ENCODE measurements at places on chromosomes 11 and 22.

DNA sequence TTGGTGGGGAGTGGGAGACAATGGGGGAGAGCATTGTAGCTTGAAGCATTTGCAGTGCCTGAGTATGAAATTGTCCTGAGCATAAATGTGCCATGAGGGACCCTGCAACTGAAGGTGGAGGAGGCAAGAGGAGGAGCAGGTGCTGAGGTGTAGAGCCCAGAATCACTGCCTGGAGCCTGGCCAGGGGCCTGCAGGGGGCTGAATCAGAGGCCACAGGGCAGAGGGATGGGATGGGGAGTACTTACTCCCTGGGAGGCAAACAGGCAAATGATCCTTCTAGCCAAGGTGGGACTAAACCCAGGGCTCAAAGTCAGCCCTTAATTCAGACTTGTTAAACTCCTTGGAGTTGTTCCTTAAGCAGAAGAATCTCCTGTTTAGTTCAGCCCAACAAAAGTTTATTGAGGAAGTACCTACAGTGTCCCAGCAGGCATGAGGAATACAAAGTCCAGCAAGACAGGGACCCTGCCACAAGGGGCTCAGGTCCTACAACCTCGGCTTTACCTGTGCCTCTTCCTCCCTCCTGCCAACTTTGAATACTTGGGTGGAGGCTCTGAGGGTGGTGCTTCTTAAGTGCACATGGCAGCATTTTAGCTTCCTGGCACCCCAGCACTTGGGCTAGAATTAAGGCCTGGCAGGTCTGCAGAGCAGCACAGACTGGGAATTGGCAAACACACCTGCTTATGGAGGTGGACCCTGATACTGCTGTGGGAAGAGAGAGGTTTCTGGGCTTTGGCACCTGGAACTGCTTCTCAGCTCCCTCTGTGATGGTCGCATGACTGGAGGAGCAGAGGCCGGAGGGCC is 20.0 kb downstream of the MICAL2 start:
- DNase-seq, result no peak

- DNase-seq, result no peak
These were observed 23.1 kb downstream of the MRGPRG start for GRCh38 chr11:3195251-3196160.

GRCh38 chr11:108757630-108758029 is 92.8 kb downstream of the DDX10 start:
- no peak for DNase-seq

DNA sequence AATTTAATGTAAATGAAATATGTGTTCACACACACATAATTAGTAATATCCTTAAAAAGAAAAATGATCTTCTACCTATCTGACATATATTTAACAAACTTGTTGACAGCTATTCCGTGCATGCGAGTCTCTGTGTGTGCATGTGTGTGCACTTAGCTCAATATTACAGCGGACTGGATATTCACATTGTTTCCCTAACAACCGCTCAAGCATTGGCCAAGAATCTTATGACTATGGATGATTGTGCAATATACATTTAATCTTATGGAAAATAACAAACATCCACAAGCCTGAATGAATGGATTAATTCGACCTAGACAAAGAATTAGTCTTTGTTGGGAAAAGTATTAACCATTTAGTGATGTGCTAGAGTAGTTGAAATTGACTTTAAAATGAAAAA is 1078.6 kb downstream of the LRRC4C start:
- peak; percentile 13 for DNase-seq

DNA sequence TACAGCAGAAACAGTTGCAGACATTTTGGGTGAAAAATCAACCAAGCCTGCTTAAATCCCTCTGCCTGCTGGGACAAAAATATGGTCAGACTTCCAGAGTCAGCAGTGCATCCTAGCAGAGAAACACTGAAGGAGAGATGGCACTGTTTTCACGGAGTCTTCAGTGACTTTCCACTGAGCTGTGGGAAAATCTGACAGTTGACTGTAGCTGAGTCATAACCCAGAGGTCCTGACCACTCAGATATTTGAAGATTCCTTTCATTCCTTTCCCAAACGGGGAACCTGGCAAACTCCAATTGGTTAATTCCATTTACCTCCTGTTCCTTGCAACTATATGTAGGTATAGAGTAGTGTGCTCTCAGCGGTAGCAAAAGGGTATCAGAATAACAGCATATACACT is 20.9 kb upstream of the UPB1 start:
- peak; percentile 91 for DNase-seq

GRCh38 chr11:126945319-126945718 is 55.3 kb downstream of the KIRREL3 start:
- no peak for DNase-seq

DNA sequence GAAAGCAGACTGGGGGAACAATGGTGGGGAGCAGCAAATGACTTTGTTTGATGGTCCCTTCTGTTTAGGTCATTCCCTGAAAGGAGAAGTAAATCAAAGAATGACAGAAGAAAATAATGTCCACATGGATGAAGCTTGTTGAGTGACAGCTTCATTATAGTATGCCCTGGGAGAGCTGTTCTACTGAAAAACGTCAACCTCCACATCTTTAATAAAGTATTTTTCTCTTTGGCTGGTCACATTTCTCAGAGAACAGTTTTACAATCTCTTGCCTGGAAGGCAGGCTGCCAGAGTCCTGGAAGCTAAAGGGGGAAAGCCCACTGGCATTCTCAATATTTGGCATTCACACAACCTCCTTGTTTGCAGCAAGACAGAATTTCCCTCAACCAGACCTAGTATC is 287.9 kb downstream of the SWAP70 start:
- DNase-seq, result peak; percentile 54

- no peak for DNase-seq
These were observed 1.1 kb upstream of the ABCG4 start for GRCh38 chr11:119147604-119148333.

GRCh38 chr11:60981515-60981914 is 10.0 kb downstream of the CD6 start:
- DNase-seq, result no peak

DNA sequence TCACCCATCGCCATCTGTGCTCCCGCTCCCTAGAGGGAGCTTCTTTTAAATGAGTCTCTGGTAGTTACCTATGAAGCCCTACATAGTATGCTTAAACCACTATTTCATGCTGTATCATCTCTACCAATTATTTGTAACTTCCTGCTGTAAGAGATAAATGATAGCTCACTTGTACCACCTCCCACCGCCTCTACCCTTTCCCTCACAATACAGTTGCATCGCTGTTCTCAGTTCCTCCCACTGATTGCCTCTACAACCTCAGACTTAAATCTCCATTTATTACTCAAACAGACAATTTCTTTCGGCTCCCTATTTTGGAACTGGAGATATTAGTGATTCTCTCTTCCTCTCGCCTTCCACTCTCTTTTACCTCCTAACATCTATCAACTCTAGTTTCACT is 222.9 kb upstream of the ZC3H12C start:
- DNase-seq, result no peak

GRCh38 chr11:119426142-119426541 is 3.2 kb upstream of the THY1 start:
- no peak for DNase-seq

DNA sequence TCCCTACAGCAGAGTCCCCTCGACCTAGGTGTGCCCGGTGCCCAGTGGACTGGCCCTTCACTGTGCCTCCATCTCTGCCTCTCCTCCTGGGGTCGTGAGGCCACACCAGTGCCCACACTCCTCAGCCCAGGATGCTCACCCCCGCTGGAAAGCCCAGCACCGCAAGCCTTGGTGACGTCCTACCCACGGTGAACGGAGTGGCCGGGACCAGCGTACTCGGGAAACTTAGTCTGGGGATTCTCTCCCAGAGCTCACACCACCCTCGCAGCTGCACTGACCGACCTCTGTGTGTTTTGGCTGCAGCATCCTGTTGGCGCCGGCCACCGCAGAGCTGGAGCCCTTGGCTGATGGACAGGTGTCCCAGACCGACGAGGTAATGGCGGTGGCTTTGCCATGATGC is 35.5 kb upstream of the KRTAP5-7 start:
- DNase-seq, result no peak

Measured in fibroblast of skin of abdomen (primary cell).